Neuronal stem cell (in vitro differentiated cells): ENCODE measurements at places on chromosomes 6 and 20.
A peak's percentile ranks its signal among the peaks of the same experiment; 100 is the strongest.

GRCh38 chr6:40251637-40252300, 317.5 kb upstream of the MOCS1 start:
- no peak for DNase-seq

GRCh38 chr6:71408787-71409723, 120.4 kb downstream of the OGFRL1 start:
- DNase-seq = no peak

DNA sequence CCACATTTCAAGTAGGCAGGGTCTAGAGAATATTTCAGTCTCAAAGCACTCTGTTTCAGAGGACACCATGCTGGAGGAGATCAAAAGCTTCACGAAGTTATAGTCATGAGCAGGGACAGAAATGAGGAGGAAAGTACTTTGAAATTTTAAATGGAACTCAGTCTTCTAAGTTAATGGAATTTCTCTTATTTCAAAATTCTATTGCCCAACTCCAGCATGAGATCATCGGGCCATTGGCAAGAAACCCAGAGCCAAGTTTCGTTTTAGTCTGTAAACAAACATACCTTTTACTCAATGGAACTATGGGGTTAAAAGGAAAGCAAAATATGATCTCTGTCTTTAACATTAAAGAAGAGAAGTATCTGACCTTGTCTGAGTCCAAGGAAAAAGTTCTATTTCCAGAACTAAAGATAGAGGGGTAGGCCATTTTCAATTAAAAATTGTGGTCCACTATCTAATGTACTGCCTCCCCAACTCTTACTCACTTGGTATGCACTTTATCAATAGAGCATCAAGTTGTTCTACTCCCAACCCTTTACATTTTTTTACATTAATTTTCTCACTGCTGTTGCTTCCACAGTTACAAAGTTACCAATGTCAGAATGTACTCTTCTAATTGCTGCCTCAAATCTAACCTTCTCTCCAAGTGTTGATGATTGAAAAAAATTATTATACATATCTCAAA, 235.3 kb upstream of the NRSN1 start:
- no peak for DNase-seq

- no peak for DNase-seq
Measured at GRCh38 chr6:30263734-30264133, 50.5 kb upstream of the TRIM26 start.

DNA sequence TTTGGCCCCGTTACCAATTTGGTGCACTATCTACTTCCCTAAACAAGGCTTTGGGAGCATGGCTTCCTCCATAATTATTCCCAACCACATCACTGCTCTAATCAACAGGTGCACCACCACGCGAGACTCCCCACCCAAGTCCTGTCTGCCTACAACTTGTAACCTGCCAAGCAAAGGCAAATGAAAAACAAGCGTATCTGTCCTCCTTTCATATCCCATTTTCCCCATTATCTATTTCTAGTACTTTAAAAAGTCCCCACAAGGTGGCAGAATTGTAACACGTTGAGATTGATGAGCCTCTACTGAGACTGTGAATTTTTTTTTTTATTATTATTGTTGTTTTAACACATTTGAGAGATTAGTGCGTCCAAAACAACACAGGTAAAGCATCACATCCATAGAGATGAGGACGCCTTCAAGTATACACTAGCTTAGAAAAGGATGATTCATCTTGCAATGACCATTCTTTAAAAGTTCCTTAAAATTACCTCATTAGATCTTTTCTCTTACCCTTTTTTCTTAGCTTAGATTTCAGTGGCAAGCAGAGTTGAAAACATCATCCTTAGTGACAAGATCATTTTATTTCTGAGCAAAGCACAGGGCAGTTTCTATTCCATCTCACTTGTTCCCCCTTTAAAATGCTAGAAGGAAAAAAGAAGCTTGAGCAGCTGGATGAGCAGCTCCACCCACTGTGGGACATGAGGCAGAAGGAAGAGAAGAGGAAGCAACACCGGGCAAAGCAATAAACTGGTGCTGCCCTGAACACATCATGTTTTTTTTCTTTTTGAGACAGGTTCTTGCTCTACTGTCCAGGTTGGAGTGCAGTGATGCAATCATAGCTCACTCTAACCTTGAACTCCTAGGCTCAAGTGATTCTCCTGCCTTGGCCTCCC, 210.8 kb downstream of the ARHGAP18 start:
- peak; percentile 62 for DNase-seq

- DNase-seq = no peak
Measured at GRCh38 chr6:143750877-143751276, 73.1 kb downstream of the PHACTR2 start.

GRCh38 chr20:52601295-52601971, 370.7 kb upstream of the TSHZ2 start:
- no peak for DNase-seq

DNA sequence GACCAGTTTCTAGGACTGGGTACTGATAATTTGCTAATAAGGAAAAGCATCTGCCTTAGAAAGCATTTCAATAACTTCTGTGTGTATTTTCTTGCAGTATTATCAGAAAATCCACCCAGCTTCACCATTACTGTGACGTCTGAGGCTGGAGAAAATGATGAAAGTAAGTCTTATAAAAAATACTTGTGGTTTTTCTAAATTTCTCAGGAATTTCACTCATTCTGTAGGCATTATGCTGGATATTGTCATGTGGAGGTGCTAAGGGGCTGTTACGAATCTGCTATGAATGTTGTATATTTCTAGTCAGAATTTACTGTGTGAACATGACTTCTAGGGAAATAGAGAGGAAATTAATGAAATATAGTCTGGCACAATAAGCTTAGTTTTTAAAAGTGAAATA, 8.9 kb downstream of the RWDD1 start:
- no peak for DNase-seq

GRCh38 chr6:142764311-142764710, 180.7 kb downstream of the HIVEP2 start:
- DNase-seq = no peak

DNA sequence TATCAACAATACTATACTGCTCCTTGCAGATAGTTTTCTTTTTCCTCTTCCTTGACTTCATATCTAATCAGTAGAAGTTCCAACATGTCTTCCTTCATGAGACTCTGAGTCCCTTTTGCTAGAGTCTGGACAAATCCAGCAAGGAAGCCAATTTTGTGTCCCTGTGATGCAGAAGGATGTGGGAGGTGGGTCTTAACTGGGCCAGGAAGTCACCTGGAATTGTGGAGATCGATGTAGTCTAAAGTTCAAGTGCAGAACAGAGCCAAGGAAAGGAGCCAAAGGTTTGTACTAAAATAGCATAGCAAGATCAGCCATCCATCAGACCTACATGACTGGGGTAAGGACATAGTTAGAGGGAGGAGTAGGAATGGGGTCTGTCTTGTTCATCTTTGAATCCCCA, 37.6 kb downstream of the SPTLC3 start:
- no peak for DNase-seq

GRCh38 chr20:19285436-19285835, 73.0 kb downstream of the SLC24A3 start:
- no peak for DNase-seq

GRCh38 chr6:43070028-43070632, 6.0 kb upstream of the PTK7 start:
- no peak for DNase-seq

DNA sequence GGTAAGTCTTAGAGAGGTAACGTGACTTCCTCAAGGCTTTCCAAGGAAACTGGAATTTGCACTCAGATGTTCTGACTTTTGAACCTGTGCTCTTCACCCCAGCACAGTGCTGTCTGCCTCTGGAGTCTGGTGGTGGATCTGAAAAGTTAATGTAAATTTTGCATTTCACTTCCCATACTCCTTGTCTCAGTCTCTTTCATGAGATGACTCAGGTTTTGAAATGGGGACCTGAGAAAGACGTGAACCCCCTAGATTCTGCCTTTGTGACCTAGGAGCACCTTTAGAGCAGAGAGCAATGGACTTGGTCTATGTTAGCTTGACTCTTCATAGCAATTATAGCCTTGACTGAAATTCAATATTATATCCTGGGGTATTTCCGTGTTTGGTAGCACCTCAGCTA, 223.0 kb downstream of the QKI start:
- DNase-seq = no peak

- no peak for DNase-seq
Measured at GRCh38 chr6:125004797-125005595, 42.8 kb downstream of the RNF217 start.

DNA sequence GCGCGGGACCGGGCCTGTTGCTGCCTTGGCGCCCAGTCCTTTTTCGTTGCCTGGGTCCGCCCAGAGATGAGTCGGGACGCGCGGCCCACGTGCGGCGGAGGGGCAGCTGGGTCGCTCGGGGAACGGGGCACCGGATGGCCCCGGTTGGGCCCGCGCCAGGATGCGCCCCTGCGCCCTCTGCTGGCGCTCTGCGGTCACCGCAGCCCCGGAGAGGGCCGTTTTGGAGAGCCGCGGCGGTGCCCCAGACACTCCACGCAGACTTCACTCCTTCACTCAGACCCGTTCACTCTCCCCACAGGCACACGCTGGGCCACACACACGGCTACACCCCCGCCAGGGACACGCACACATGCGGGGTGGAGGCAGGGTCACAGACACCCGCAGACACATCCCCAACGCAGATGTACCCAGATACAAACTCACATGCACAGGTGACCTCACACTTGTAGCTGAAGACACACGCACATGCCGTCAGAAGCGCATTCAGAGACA, 38.8 kb downstream of the SRC start:
- peak; percentile 65 for DNase-seq

DNA sequence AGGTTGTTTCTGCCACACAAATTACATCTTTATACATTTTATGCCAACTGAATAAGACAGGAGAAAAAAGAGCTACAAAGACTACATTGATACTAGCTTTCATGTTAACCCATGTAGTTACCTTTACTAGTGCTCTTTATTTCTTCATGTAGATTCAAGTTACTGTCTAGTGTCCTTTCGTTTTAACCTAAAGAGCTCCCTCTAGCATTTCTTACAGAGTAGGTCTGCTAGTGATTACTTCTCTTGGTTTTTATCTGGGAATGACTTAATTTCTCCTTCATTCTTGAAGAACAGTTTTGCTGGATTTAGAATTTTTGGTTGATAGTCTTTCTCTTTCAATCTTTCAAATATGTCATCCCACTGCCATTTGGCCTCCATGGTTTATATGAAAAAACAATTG, 21.2 kb upstream of the NOP56 start:
- no peak for DNase-seq

GRCh38 chr6:157961153-157961831, 20.4 kb upstream of the SYNJ2 start:
- no peak for DNase-seq

- DNase-seq = no peak
Measured at GRCh38 chr6:7939864-7940228, 29.3 kb upstream of the TXNDC5 start.

GRCh38 chr20:45370571-45371160, 7.5 kb downstream of the TP53TG5 start:
- DNase-seq = no peak
